RKO (cell line): ENCODE measurements at places on chromosomes 7 and 10.

GRCh38 chr10:2925631-2926030 is 141.7 kb upstream of the PFKP start:
- DNase-seq = no peak

DNA sequence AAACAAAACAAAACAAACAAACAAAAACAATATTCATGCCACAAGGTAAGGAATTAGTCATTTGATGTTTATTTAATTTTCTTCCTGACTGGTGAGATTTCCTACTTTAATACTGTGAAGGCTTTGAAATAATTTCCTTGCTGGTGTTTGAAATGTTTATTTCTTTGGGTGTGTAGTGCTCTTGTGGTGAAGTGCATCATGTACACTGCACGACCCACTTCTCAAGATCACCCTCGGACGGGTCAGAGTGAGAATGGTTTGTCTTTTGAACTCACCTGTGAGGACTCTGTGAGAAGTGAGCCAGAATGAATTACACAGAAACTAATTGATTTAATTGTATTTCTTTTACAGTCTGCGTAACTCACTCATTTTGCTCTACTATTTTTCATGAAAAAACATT is 1211.5 kb downstream of the SORCS1 start:
- DNase-seq = no peak

DNA sequence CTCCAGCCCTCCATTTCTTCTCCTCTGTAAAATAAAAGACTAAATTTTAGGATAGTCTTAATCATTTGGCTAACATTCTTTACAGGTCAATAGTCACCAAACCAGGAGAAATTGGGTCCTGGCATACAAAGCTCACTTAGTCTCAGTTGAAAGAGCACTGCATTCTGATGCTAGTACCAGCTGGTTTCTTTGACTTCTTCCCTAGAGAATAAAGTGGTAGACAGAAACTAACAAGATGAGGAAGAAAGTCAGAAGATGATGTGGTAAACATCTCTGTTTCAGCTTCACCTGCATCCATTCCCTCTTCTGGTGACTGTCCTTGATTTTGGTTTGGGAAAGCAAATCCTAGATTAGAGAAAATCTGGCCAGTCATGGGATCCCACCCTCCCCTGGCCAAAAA is 37.2 kb downstream of the NKX2-3 start:
- no peak for DNase-seq

DNA sequence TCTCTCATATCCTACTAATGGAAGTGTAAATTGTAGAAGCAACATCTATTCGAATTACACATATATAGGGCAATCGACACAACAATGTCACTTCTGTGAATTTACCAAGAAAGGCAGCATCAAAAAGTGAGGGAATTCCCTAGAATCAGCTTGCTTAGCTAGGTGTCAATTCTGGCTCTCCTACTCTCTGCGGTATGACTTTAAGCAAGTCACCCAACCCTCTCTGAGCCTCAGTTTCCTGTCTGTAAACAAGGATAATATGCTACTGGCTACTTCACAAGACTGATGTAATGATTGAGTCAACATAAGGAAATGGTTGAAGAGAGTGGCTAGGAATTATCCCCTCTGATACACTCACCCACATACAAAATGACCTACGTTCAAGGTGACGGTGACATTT is 19.4 kb downstream of the CCDC6 start:
- DNase-seq = no peak

- no peak for DNase-seq
Measured at GRCh38 chr7:50423860-50424259, 26.3 kb downstream of the FIGNL1 start.

DNA sequence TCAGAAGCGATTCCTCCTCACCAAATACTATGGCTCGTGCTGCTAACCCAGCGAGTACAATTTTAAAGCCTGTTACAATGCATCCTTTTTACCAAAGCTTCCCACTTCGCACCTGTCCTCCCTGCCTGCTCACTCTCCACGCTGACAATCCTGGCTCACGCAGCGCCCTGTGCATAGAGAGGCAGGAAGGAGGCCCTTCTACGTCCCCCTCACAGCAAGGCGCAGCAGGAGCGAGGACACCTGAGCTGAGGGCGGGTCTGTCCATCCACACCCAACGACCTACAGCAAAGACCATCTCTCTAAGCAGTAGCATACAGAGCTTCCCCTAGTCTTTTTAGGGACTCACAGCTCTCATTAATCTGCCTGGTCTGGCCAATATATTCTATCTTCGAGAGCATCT is 46.0 kb downstream of the MKI67 start:
- DNase-seq = no peak

- no peak for DNase-seq
Measured at GRCh38 chr10:129334266-129334665, 132.8 kb upstream of the MGMT start.

GRCh38 chr10:49594594-49594993 is 15.5 kb upstream of the SLC18A3 start:
- DNase-seq = peak; percentile 61

DNA sequence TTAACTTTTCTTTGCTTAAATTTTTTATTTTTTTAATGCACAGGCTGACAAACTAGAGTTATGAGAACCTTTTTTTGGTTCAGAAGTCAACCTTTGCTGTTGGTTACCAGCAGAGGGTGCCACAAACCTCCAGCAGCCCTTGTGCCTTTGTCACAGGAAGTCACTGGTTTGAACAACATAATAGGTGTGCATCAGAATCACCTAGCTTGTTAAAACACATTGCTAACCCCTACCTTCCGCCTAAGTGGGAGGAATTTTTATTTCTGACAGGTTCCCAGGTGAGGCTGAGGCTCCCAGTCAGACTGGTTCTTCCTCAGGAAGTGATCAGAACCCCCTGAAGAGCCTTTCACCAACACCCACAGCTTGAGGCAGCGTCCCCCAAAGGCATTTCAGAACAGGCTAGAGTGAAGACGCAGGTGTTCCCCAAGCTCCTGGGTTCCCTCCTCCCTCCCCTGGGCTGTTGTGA is 22.6 kb upstream of the VDAC2 start:
- DNase-seq = peak; percentile 66

DNA sequence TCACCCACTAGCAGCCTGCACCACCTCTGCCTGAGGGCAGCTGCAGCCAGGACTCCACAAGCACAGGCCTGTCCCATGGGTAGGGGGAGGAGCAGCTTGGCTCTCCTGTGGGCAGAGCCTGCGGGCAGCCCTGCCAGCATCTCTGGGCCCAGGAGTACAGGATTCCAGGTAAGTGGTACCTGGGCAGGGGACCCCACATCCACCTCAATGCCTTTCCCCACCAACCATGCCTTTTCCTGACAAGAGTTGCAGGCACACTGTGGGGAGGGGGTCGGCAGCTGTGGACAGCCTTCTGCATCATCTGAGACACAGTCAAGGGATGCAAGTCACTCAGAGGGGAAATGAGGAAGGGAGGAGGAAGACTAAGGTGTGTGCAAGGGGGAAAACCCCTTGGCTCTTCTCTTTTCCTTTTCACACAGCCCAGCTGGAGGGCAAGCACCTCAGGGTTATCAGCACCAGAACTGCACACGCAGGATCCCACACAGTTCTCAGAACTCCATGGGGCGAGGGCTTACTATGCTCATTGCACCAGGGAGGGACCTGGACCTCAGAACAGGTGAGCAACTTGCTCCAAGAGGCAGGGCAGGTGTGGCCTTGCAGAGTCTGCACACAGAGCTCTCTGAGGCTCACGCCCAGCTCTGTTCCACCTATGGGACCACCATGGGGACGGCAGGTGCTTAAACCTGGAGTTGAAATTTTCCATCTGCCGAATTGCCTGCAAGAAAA is 16.5 kb upstream of the ANTXRL start:
- DNase-seq = no peak
